Stimulated activated CD4-positive, alpha-beta T cell treated with anti-CD3 and anti-CD28 coated beads, Interleukin-1b, Interleukin-23, amount 100 ng/mL, for 1 hour (primary cell): ENCODE measurements at places on chromosomes 4 and X.

DNA sequence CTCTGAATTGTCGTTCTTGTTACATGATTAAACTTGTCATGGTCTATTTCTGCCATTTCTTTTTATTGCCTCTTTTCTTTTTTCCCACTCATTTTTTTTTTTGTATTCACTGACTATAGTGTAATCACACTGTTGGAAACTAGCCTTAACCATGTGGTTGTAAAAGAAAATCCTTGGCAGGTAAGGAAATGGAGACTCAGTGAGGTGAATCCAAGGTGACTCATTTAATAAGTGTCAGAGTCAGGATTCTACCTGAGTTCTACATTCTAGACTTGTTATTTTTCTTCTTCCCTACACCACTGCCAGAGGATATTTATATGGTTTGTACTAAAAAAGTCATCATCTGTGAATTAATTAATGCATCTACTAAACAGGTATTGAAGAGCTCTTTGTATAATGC is 152.2 kb downstream of the CBLL2 start:
- DNase-seq = no peak

GRCh38 chr4:36432586-36432985 is 151.2 kb downstream of the DTHD1 start:
- no peak for DNase-seq

- DNase-seq = no peak
Measured at GRCh38 chr4:93216646-93217045, 611.9 kb upstream of the ATOH1 start.

DNA sequence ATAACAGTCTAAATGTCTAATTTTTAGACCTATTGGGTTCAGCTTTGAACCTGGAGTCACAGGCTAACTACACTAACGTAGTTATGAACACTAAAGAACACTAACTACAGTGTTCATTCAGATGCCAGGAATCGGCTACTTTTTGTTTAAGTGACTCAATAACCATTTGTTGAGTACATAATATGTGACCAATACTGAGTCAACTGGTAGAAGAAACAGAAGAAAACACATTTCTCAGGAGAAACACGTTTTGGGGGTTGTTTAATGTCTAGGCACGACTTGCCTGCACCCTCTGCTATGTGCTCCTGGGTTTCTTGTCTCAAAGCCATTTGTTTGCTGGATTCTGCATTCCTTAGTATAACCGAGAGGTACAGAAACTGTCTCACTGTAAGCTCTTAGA is 18.6 kb upstream of the CLNK start:
- no peak for DNase-seq
